ENCODE measurements at places on chromosomes 2 and 18.

- no peak for DNase-seq
Observed at GRCh38 chr2:96404446-96405373, 69.1 kb downstream of the NCAPH start.

DNA sequence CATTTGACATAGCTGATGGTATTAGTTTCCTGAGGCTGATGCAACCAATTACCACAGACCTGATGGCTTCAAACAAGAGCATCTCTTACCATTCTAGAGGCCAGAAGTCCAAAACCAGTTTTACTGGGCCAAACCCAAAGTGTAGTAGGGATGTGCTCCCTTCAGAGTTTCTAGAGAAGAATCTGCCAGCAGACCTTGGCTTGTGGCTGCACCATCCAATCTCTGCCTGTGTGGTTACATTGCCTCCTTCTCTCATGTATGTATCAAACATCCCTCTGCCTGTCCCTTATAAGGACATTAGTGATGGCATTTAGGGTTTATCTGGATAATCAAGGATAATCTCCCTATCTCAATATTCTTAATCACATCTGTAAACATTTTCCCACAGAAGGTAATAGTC lies 4.5 kb upstream of the SNRNP27 start:
- no peak for DNase-seq

DNA sequence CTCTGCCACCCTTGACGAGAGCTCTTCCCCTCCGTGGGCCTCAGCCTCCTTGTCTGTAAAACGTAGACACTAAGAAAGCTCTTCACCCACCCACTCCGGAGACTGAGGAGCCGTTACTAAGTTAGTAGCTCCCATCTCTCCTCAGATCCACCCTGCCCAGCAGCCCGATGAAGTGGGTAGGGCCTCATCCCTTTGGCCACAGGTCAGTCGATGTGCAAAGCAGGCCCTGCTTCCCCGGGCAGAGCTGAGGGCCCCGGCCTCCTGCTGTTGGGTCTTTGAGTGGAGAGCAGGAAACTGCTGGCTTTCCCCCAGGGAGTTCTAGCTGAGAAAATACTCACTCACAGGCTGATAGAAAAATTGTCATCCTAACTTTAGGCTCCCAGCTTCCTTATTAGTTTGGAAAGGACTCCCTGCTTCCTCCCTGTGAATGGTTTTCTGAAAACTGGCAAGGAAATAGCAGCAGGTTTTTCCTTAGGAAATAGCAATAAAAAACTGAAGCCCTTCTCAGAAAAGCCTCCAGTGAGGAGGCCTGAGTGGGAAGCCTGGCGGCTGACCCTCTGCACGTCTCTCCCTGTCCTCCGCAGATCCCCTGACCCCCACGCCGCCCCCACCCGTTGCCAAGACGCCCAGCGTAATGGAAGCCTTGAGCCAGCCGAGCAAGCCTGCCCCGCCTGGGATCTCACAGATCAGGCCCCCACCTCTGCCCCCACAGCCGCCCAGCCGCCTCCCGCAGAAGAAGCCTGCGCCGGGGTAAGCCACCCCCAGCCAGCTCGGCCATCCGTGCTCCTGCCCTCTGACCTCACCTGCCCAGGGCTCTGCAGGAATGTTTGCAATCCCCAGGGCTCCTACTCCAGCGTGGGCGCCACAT lies 30.2 kb downstream of the ITGB1BP1 start:
- DNase-seq: no peak

DNA sequence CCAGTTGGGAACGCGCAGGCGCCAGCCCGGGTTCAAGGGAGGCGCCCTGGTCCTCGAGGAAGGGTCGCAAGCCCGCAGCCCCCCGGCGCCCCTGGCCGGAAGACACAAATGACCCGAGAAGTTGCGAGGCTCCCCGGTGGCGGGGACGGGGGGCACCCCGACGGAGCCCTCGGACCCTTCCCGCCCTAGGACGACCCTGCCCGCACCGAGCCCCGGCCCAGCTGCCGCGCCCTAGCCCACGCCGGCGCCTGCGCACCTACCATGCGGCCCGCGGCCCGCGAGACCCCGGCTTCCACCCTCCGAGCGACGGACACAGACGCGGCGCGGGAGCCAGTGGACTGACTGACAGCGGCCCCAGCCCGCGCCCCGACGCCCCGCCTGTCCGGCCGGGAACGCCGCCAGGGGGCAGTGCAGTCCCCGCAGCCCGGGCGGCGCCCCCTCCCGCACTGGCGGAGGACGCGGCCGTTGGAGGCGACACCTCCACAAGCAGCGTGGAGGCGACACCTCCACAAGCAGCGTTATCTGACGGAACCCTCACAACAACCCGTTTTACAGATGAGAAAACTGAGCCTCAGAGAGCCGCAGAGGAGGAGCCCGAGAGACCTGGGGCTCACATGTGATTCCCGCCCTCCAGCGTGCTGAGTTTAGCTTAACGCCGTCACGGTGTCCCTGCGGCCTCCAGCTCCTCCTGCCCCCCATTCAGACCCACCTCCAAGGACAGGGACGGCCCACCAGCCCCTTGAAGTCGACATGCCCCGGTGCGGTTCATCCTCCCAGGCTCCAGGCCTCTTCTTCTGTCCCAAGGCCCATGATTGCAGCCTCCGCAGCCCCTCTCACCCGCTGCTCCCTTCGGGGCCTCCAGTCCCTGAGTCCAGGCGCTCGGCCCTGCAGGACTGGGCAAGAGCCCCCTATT lies at the start of gene NMUR1:
Gene NMUR1, minus strand, starts transcription at position 347 of the 913 bp plus-strand sequence. Its CDS starts 84 bp downstream, at position 263.
- DNase-seq: peak; percentile 57

GRCh38 chr2:169997140-169997887 lies 170.1 kb downstream of the UBR3 start:
- DNase-seq: no peak

DNA sequence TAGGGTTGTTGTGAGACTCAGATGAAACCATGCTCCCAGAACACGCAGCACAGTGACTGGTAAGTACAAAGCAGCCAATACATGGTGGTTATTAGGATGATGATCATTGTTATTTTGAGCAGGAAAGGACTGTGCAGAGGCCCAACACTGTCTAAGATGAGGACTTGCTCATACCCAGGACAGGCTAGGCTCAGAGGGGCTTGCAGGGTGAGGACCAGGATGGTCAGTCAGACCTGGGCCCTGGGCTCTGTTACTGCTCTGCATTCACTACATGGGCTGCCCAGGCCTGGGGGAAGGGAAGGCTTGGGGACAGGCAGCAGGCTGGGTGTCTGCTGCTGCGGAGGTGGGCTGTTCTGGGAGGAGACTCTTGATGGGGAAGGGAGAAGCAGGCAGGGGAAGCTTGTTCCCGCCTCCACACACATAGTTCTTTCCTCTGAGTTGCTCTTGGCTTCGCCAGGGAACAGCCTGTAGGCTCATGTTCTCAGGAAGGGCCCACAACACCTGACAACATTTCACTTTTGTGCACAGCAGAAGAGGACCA lies 17.5 kb downstream of the CAPN13 start:
- DNase-seq: no peak

GRCh38 chr18:834082-834720 lies 22.2 kb upstream of the YES1 start:
- no peak for DNase-seq

DNA sequence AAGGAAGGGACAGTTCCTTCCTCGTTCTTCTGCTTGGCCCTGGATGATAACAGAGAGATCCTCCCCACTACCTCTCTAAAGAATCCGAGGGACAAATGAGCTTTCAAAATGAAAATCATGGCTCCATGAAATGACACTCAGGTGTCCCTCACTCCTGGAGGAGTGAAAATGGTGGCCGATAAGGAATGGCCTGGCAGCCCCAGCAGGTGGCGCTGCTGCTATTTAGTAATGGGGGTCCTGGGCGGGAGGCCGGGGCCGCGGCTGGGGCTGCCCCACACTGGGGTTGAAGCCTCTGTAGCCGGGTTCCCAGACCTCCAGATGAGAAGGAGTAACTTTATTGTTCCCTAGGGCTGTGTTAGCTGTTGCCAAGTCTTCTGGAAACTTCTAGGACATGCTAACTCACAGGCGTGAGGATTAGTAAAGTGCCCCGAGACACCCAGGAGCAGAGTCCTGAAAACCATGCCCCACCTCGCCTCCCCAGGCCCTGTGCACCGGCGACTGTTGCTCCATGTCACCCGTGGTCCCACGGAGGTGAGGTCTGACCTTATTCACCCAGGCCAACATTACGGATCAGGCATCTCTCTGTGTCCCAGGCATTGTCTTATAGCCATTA lies 138.0 kb downstream of the CTIF start:
- peak; percentile 55 for DNase-seq

DNA sequence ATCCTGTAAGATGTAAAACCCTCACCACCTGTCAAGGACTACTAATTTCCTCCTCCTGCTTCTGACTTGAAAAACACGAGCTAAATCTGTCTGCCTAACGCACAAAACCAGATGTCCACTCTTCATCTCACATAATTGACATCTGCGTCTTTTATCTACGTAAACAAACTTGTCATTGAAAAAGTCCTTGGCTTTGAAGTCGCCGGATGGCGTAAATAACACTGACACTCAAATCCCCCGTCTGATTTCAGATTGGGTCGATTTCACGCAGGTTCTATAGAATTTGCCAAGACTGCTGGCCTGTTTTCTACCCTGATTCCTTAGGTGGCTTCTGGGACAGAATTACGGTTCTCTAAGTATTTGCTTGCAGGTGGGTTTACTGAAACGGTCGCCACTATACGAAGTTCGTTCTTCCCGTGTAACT lies 539 bp upstream of the MOB4 start:
- no peak for DNase-seq

DNA sequence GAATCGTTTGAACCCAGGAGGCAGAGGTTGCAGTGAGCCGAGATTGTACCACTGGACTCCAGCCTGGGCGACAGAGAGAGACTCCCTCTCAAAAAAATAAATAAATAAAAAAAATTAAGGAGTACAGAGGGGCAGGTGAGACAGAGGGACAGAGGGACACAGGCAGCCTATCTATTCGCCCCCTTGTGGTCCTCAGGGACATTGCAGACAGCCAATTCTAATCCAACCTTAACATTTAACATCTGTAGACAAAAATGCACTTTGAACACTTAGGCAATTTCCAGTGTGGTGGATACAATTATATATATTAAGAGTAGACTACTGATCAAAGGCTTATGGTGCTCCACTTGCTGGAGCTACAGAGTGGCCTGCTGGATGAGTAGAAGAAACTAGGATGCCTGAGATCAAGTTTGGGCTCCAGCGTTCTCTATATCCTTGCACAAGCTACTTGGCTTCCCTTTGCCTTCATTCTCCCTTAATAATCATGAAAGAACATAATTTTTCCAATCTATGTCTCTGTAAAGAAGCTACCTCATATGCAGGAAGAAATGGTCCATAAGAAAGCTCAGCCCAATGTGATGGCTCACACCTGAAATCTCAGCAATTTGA lies 8.2 kb upstream of the SMARCAL1 start:
- peak; percentile 22 for DNase-seq

Measured in T-helper 2 cell (primary cell).